ENCODE measurements at places on chromosomes 6 and 20.

DNA sequence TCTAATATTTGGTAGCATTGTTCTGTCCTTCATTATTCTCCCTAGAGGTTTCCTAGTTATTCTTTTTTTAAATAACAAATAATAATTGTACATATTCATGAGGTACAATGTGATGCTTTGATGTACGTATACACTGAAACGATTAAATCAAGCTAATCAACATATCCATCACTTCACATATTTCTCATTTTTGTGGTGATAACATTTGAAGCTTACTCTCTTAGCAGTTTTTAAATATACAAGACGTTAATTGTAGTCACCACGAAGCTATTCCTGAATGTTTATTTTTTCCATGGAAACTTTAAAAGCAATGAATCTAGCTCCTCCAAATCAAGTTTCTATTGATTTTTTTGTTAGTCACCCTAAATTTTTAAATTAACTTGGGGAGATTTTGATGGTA, 116.5 kb upstream of the PRND start:
- DNase-seq, result no peak

DNA sequence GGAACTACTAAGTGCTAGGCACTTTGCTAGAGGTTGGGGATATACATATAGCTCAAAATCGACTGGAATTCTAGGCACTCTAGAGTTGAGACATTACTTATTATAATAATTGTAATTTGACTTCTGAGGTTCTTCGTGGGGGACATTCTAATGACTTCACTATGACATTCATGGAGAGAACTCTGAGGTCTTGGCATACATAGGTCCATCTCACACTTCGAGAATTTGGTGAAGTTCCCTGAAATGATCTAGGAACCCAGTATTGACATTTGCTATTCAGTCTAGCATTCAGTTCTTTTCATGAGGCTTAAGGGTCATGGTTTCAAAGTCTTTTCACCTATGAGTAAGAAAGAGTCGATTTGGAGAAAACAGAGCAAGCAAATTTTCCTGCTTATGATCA, 446.6 kb upstream of the JAG1 start:
- DNase-seq, result no peak

GRCh38 chr6:166686317-166686716, 59.3 kb upstream of the RPS6KA2 start:
- no peak for DNase-seq

- peak; percentile 32 for DNase-seq
Measured at GRCh38 chr6:130513770-130514169, 148.0 kb downstream of the TMEM200A start.

- DNase-seq, result peak; percentile 22
Measured at GRCh38 chr6:125232466-125232865, 69.3 kb downstream of the HDDC2 start.

DNA sequence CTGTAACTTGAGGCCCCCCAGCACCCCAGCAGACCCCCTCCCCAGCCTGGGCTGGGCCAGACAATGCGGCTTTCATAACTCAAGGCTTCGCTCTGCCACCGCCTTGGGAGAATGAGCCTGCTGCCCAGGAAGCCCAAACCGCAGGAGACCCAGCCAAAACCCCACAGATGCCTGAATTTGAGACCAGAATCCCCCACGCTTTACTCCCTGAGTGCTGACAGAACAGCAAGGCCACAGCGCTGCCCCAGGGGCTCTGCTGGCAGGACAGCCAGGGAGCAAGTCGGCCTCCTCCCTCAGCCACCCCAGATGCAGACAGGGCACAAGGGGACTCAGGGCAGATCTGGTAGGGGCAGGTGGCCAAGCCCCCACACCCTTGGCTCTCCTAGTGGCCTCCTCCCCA, 2.2 kb downstream of the MDFI start:
- no peak for DNase-seq

DNA sequence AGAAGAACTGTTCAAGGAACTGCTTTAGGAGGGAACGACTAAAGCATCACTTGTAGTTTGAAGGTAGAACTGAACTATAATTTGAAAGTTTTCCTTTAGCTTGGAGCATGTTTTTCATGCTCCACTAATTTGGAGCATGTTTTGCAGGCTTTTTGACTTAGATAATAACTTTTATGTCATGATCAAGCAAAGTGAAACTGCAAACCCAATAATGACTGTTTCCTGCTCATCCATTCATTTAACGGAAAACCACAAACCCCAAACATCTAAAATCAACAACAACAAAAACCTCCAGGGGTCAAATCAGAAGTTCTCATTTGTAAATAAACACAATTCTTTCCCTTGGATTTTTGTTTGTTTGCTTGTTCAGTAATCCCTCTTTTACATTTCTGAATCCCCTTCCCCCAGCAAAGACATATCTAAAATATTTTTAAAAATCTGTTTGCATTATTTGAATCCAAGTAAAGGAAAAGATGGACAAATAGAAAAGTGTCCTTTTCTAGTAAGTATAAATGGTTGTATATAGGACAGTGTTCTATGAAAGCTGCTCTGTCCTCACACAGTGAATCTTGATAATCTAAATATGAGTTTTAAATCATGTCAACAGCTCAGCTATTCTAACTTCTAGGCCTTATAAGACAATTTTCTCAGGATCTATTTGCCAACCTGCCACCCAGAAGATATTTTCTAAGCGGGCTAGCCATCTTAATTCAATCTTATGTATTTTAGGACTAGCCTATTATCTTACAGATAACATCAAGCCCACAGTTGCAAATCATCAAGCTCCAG, 2.6 kb downstream of the SIM1 start:
- peak; percentile 28 for DNase-seq

DNA sequence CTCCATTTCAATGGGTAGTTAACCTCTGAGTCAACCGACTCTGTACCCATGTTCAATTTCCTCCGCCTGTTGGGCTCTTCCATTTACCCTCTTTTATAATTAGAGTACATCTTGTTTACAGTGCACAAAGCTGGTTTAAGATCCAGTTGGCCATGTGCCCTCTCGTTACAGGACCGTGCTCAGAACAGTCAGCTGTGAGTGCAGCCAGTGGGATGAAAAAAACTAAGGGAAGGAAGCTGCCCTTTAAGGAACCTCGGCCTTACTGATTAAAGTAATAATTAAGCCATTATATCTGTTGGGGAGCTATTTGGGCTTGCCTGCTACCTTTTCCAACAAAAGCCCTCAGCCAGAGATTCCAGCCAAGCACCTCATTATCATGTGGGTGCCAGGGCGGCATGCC, 68.8 kb downstream of the TMEM170B start:
- DNase-seq, result no peak

DNA sequence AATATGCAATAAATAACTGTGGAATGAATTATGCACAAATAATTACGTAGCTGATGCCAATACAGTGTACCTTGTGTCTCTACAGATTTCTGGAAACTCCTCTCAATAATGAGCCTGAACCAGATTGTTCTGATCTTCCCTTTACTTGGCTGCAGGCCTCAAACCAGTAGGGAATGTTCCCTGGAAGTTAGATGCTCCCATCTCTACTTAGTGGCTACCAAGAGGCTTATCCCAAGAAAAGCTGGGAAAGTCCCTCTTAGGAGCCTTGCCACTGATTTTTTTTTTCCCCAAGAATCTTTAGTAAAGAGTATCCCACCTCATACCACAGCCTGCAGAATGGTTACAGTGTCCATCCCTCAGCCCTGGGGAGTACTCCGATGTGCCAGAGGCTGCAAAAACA, 702.1 kb downstream of the RFPL4B start:
- no peak for DNase-seq

GRCh38 chr6:36542041-36542440, 5.2 kb downstream of the STK38 start:
- DNase-seq, result no peak

DNA sequence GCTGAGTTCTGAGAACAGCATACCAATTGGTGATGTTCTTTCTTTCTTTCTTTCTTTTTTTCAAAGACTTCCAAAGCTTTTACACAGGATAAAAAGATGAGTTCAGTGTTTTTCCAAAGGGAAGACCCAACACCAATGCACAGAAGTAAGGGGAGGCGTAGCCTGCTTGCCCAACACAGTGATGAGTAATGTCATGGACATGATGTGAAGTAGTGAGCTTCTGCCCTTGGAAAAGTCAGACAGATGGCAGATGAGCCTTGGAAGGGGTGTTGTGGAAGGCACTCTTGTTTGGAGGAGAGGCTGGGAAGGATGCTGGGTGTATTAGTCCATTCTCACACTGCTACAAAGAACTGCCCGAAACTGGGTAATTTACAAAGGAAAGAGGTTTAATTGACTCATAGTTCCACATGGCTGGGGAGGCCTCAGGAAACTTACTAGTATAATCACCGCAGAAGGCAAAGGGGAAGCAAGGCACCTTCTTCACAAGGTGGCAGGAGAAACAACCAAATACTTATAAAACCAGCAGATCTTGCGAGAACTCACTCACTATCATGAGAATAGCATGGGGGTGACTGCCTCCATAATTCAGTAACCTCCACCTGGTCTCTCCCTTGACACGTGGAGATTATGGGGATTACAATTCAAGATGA, 12.6 kb downstream of the LRP11 start:
- DNase-seq, result peak; percentile 33

DNA sequence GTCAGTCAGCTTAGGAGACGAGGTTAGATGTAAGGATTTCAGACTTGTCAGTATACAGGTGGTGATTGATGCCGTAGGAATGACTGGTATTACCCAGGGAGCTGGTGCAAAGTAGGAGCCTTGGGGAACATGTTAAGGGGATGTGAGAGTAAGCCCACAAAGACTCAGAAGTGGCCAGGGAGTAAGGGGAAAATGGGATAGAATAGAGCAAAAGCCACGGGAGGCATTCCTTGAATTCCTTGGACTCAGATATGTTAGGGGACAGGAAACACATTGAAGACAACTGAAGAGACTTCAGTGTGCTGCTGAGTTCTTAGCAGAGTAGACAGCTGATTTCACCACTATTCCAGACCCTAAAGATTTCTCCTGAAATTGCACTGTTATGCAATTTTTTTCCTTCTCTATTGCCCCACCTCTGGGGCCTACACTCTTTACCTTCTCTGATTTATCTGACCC, 1.2 kb upstream of the ACAT2 start:
- peak; percentile 68 for DNase-seq

GRCh38 chr20:15889514-15890256, 683.6 kb downstream of the KIF16B start:
- no peak for DNase-seq

- peak; percentile 27 for DNase-seq
Measured at GRCh38 chr6:5729080-5729434, 277.7 kb downstream of the NRN1 start.

- DNase-seq, result no peak
Measured at GRCh38 chr6:169776379-169776778, 25.0 kb downstream of the ERMARD start.

DNA sequence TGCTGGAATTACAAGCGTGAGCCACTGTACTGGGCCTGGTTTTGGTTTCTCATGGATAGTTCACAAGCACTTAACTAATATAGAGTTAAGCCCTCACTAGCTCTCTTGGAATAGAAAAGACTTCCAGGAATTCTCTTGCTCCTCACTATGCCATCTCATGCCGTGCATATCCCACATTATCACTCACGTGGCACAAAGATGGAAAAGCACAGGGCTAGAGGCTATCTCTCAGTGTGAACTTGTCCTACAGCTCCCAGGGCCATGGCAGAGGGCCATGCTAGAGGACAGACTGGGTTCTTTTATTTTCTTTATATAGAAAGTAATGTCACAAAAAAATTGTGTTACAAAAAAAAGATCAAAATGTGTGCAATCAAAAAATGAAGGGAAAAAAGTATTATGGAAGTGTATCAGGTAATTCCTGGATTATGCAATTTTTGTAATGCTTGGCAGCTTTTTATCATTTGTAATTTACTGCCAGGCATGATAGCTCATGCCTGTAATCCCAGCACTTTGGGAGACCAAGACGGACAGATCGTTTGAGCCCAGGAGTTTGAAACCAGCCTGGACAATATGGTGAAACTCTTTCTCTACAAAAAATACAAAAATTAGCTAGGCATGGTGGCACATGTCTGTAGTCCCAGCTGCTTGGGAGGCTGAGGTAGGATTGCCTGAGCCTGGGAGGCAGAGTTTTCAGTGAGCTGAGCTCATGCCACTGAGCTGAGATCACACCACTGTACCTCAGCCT, 6.4 kb upstream of the SLC2A12 start:
- no peak for DNase-seq

- DNase-seq, result peak; percentile 90
Measured at GRCh38 chr6:16770701-16771569, 9.7 kb upstream of the ATXN1 start.

DNA sequence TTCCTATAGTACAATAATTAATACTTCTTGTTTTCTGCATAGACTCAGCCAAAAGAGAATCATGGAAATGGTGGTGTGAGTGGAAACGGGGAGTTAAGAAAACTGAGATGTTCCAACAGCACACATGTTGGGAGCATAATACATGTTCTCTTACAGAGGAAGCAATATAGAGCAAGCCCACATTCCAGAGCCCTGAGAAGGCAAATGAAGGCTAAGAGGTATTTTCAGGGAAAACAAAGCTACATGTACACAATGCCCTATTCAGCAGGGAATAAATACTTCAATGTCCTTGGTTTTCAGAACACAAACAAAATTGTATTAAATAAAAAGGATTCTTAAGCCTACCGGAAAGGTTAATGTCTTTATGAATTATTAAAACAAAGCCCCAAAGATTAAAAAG, 35.1 kb upstream of the SMIM8 start:
- DNase-seq, result peak; percentile 68

DNA sequence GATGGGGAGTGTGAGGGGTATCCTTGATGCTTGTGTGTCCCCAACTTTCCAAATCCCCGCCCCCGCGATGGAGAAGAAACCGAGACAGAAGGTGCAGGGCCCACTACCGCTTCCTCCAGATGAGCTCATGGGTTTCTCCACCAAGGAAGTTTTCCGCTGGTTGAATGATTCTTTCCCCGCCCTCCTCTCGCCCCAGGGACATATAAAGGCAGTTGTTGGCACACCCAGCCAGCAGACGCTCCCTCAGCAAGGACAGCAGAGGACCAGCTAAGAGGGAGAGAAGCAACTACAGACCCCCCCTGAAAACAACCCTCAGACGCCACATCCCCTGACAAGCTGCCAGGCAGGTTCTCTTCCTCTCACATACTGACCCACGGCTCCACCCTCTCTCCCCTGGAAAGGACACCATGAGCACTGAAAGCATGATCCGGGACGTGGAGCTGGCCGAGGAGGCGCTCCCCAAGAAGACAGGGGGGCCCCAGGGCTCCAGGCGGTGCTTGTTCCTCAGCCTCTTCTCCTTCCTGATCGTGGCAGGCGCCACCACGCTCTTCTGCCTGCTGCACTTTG, at the start of gene TNF:
TNF (plus strand) TSS at position 231 of the 567 bp plus-strand sequence; CDS start at position 408, 177 bp downstream.
- no peak for DNase-seq

- DNase-seq, result no peak
Measured at GRCh38 chr20:47049771-47050170, 155.1 kb downstream of the EYA2 start.

DNA sequence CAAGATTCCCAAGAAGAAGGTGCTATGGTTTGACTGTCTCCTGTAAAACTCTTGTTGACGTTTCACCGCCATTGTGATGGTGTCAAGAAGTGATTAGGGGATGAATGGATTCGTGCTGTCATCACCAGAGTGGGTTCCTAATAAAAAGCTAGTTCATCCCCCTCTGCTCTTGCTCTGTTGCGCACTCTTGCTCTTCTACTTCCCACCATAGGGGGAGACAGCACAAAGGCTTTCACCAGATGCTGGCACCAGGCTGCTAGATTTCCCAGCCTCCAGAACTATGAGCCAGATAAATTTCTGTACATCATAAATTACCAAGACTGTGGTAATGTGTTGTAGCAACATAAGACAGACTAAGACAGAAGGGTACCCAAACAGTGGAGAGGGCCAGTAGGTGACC, 21.6 kb upstream of the CCDC28A start:
- no peak for DNase-seq

All from cardiac fibroblast (primary cell).